NCI-H774 (cell line): ENCODE measurements at places on chromosomes 2 and 18.

DNA sequence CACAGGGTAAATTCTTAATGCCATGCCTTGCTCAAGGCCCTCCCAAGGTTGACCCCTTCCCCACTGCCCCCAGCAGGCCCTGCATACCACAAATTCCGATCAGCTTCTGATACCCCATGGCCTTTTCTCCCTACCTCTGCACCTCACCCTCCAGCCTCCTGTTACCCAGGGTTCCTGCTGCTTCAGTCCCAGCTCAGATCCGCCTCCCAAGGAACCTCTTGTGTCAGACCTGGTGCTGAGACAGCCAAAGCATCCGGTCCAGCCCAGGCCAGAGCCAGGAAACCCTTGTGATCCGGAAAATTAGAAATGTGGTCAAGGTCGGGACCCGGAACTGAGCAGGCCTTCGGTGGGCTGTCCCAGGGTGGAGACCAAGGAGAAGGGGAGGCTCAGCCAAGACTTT is 231.3 kb downstream of the BCL2 start:
- no peak for DNase-seq

- DNase-seq = no peak
Measured at GRCh38 chr2:240480834-240481623, 45.6 kb downstream of the GPC1 start.

DNA sequence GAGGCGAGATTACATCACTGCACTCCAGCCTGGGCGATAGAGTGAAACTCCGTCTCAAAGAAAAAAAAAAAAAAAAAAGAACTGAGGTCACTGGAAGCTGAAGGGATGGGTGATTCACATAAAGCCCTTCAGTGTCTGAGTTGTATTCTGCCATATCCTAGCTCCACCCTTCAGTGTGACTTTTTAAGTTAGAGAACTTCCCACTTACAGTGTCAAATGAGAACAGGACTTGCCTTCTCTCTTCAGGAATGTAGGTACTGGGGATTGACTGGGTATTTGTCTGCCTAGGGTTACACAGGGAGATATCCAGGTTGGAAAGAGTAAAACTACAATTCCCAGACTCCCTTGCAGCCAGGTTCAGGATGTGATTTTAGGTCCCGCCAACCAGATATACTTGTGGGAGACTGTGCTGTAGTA is 37.9 kb downstream of the EHD3 start:
- DNase-seq = no peak

GRCh38 chr2:207533461-207534008 is 3.8 kb downstream of the CREB1 start:
- peak; percentile 3 for DNase-seq

- no peak for DNase-seq
Measured at GRCh38 chr18:63578357-63578958, 8.7 kb upstream of the SERPINB13 start.

DNA sequence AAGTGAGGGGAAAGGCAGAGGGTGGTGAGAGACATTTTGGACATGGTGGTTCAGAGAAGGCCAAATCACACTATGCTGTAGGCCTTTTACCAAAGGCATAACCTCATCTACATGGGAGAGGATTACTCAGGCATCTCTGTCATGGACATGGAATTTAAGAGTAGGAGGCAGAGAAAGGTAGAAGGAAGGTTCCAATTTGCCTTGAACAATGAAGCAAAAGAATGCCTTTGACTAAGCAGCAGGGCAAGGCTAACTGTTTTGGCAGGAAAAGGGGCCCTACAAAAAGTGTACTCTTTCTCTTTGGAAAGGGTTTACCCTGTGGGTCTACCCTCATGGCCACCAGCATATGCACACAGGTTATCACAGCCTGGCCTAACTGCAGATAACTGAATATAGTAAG is 45.6 kb upstream of the RNU4ATAC start:
- no peak for DNase-seq

DNA sequence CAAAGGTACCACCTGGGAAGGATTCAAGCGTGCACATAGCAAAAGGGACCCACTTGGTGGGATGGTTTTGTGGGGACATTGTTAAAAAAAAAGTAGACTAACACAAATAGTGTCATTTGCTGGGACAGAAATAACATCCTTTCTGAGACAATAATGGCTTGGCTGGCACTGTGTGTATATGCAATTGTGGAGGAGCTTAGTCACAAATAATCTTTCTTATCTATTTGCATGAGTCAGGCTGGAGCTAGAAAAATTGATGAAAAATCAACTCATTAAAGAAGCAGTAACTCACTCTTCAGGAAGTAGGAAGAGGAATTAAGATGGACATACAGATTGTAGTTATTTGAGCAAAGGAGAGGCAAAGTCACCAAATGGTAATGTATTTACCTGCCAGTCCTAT is 29.5 kb upstream of the ITGB6 start:
- no peak for DNase-seq

- no peak for DNase-seq
Measured at GRCh38 chr2:108403494-108403893, 25.7 kb downstream of the SULT1C4 start.

- DNase-seq = no peak
Measured at GRCh38 chr2:85746321-85747004, 7.3 kb upstream of the ATOH8 start.

DNA sequence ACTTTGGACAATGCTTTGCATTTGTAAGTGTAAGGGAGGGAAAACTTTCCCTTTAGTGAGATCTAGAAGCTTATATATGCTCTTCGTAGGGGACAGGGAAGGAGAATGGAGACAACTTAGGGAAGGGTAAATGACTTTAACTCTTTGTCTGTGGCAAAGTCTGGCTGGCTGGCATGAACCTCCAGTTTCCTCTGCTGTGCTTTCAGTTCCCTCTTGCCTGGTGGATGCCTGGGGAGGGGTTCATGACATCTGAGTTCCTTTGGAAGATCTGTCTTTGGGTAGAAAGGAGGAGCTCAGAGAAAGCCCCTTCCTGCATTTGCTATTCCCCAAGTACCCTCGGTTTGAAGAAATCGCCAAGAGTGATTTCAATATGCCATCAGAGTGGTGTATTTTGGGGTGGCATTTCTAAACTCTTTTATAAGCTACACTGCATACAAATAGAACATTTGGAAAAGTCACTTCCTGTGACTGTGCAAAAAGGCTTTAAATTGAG is 143.6 kb downstream of the VAPA start:
- no peak for DNase-seq

DNA sequence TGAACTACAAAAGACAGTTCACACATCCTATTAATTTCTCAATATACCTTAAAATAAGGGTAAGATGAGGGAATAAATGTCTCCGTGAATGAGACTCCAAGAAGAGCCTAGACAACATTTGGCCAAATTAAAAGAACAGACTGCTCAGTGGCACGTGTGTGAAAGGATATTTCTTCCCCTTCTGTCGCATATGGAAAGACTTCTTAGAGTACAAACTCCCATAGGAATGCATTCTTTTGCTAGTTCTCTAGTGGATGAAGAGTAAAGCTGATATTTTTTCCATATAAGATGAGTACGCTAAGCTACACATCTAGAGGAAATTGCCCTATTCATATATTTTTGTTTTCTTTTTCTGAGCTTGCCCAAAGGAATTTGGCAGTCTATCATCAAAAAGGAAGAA is 710.0 kb upstream of the ID2 start:
- DNase-seq = no peak

GRCh38 chr2:117717072-117717471 is 97.4 kb upstream of the DDX18 start:
- no peak for DNase-seq

DNA sequence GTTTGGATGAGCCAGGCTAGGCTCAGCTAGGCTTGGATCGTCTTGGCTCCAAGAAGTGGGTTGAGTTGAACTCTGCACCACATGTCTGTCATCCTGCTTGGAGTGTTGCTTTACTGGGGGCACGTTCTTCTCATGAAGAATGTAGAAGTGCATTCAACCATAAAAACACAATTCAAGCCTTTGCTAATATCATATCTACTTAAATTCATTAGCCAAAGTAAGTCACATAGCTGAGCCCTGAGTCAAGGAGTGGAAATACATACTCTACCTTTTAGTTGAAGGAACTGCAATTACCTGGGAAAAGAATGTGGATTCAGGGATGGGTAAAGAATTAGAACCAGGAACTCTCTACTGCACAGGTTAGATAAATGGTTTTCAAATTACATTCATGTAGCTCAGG is 360.4 kb upstream of the KCNH7 start:
- DNase-seq = no peak

DNA sequence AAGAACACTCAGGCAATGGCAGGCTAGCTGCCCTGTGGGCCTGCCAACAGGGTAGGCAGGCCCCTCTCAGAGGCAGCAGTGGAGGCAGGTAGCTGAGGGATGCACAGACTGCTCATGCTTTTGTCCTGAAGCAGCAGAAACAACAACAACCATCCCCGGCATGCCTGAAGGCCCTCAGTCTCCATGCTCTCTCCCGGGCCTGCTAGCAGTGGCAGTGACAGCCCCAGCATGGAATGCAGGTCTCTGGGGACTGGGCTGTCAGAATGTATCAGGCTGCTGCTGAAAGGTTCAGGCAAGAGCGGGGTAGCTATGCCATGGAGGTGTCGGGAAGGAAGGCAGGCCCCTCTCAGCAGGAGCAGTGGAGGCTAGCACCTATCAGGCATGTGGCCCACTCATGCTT is 209.8 kb downstream of the KCNJ3 start:
- no peak for DNase-seq

DNA sequence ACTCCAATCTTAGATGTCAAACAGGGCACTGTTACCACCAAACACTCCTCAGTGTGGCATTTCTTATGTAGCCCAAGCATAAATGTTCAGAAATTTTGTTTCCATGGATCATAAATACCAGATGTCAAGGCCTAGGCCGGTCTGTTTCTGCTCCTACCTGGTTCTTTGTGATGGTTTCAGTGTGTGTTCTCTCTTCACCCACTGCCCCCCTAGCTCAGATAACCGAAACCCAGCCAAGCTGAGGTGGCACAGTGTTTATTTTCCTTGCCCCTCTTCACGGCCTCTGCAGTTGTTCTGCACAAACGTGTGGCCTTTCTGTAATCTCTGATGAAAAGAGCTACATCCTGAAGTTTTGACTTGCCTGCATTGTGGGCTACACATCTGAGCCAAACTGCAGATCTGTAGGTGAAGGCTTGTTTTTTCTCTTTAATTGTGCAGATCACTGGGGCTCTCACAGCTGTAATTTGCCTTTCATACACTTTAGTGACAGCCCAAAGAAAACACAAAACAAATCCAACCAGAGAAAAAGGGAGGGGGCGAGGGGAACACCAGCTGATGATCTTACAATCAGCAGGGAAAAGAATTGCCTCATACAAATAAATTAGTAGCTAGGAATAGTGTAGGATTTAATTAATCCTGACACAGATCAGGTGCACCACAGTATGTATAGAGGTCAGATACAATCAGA is 99.1 kb downstream of the NRP2 start:
- DNase-seq = no peak

GRCh38 chr2:205500065-205500464 is 182.2 kb upstream of the NRP2 start:
- no peak for DNase-seq

DNA sequence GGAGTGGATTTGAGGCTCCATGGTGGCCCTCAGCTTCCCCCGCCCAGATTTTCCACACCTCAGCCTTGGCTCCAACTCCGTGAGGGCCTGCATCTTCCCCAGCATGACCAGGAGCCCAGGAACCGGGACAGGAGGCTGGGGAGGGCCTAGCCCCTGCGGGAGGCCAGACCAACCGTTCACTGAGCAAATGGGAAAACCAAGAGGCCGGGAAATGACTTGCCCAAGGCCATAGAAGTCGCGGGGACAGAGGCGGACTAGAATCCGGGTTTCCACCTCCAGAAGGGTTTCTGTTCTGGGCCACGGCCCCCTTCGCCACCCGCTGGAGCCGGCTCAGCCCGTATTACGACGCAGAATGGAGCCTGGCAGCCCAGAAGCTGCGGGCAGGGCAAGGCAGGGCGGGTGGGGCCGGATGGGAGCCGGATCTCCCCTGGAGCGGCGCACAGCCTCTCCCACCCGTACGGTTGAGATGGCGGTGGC is 7.9 kb upstream of the CRYBA2 start:
- no peak for DNase-seq

DNA sequence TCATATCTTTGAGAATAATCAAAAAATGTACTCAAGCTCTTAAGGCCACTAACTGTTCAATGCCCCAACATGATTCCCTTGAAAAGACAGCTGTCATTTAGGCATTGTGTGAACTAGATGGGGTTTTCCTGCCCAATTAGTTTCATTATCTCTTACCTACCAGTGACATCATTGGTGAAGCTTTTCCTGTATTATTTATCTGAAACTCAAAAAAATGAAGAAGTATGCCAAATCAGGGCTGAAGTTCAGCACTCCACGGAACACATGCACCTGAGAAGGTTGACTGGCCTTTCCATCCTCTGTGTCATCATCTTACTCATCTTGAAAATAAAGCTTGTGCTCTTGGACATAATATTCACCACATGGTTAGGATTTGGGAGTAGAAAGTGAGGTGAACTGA is 126.4 kb downstream of the TXNL1 start:
- DNase-seq = no peak

DNA sequence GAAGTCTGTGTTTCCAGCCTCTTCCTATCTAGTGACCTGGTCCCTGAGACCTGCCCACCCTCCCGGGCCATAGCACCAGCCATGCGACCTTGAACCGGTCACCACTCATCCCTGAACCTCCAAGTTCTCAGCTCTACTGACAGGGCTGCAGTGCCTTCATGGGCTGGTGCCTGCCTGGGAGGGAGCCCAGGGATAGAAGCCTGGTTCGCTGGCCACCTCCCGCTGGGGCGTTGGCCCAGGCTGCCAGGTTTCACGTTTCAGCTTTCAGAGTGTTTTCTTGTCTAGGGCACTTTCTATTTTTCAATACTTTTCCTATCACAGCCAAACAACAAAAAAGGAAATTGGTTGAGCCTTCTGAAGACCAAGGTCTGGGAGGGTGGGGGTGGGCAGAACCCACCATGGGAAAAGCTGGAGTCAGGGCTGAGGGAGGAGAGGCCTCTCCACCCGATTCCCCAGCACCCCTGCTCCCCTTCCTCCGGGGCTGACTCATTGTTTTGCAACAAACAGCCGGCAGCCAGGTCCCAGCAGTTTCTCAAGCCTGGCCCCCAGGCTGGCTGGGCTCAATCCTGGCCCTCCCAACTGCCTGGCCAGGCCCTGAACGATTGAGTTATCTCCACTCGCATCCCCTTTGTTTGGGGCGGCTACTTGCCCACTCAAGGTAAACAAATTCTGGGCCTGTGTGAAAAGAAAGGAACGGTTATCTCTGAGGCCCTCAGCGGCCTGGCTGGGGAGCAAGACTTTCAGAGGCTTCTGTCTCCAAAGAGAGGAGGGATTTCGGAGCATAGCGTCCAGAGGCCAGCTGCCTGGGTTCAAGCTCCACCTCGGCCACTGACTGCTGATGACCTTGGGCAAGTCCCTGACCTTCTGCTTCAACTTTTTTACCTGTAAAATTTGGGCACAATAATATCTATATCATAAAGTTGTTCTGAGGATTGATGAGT is 47.5 kb downstream of the ZFP36L2 start:
- no peak for DNase-seq

GRCh38 chr2:236574424-236575145 is 5.0 kb downstream of the ACKR3 start:
- no peak for DNase-seq

GRCh38 chr2:152622219-152622618 is 95.0 kb downstream of the PRPF40A start:
- no peak for DNase-seq
